Hair follicular keratinocyte (primary cell): ENCODE measurements at places on chromosomes 6 and 20. TPM values are rescaled to one million over a fixed set of nuclear protein-coding genes. Genes with fewer than 3 reads are reported as not detected.

HLA-DQA2 gene
- total RNA-seq: not detected in 2 replicates

SPTLC3 gene
- total RNA-seq: 8.7 and 10.9 TPM in 2 replicates

MLN gene
- total RNA-seq: not detected in 2 replicates

HMGA1 gene
- 422 and 425 TPM in 2 replicates for total RNA-seq

LRFN2 gene
- total RNA-seq: 0.04 TPM in 1 of 2 replicates, not detected in the other

ZBTB46 gene
- total RNA-seq: 0.23 and 0.78 TPM in 2 replicates

LIN28B gene
- total RNA-seq: not detected in 2 replicates

NKAPL gene
- 0.23 and 0.76 TPM in 2 replicates for total RNA-seq

RBPJL gene
- total RNA-seq: not detected in 2 replicates

DSP gene
- total RNA-seq: 168 and 255 TPM in 2 replicates

C20orf144 gene
- total RNA-seq: 0.16 TPM in 1 of 2 replicates, not detected in the other

GTSF1L gene
- not detected in 2 replicates for total RNA-seq

C20orf204 gene
- total RNA-seq: under 0.01 and 0.04 TPM in 2 replicates

SIRPG gene
- not detected in 2 replicates for total RNA-seq

PLA2G7 gene
- 0.04 and 0.78 TPM in 2 replicates for total RNA-seq

ACSS1 gene
- total RNA-seq: 3.4 and 3.9 TPM in 2 replicates

CNR1 gene
- not detected in 2 replicates for total RNA-seq

TAGAP gene
- total RNA-seq: not detected in 2 replicates

EPB41L1 gene
- total RNA-seq: 0.34 and 2.4 TPM in 2 replicates

DUSP15 gene
- 0.23 TPM in 1 of 2 replicates, not detected in the other for total RNA-seq

SSTR4 gene
- not detected in 2 replicates for total RNA-seq

TP53TG5 gene
- total RNA-seq: not detected in 2 replicates

MYO6 gene
- 9.4 and 17.1 TPM in 2 replicates for total RNA-seq

SLC17A1 gene
- total RNA-seq: not detected in 2 replicates

PPT2 gene
- 14.3 and 17.5 TPM in 2 replicates for total RNA-seq

LCA5 gene
- 1.3 and 1.9 TPM in 2 replicates for total RNA-seq

CTCFL gene
- total RNA-seq: not detected in 2 replicates

KAT14 gene
- 9.0 and 12.5 TPM in 2 replicates for total RNA-seq

SNAI1 gene
- total RNA-seq: 0.04 TPM in 1 of 2 replicates, not detected in the other

OTOR gene
- total RNA-seq: not detected in 2 replicates

GATA5 gene
- total RNA-seq: not detected in 2 replicates

ELOVL4 gene
- total RNA-seq: 6.8 and 7.0 TPM in 2 replicates

NKX2-4 gene
- not detected in 2 replicates for total RNA-seq

EYA2 gene
- 0.08 TPM in 1 of 2 replicates, not detected in the other for total RNA-seq

SAMD5 gene
- total RNA-seq: 1.7 and 1.8 TPM in 2 replicates

GSTA3 gene
- total RNA-seq: not detected in 2 replicates

WFDC12 gene
- 0.70 TPM in 1 of 2 replicates, not detected in the other for total RNA-seq

MUC22 gene
- not detected in 2 replicates for total RNA-seq

UBD gene
- not detected in 2 replicates for total RNA-seq

PLCG1 gene
- total RNA-seq: 23.5 and 40.4 TPM in 2 replicates

HM13 gene
- total RNA-seq: 46.1 and 61.0 TPM in 2 replicates

RNF217 gene
- 8.7 and 13.0 TPM in 2 replicates for total RNA-seq

SUMO4 gene
- 0.15 and 0.16 TPM in 2 replicates for total RNA-seq

NR2E1 gene
- total RNA-seq: not detected in 2 replicates

SALL4 gene
- total RNA-seq: 0.08 TPM in 1 of 2 replicates, not detected in the other

PREX1 gene
- total RNA-seq: 0.08 and 0.76 TPM in 2 replicates
